Left ventricle myocardium superior (tissue), 1 donor: ENCODE measurements at places on chromosomes 7 and 10. TPM values are rescaled to one million over a fixed set of nuclear protein-coding genes. Genes with fewer than 3 reads are reported as not detected.

The ALKBH4 gene
- total RNA-seq = 4.5 TPM

The ELMO1 gene
- 13.0 TPM for total RNA-seq

The ITGA8 gene
- 0.82 TPM for total RNA-seq

The RBM48 gene
- 14.4 TPM for total RNA-seq

The ZNF746 gene
- 8.7 TPM for total RNA-seq

The VSTM2A gene
- not detected for total RNA-seq

The CRCP gene
- 22.5 TPM for total RNA-seq

- DNase-seq = no peak
These were observed 533.4 kb downstream of the NEBL start for GRCh38 chr10:20363684-20364083.

GRCh38 chr7:105707967-105708762 is 126.9 kb upstream of the EFCAB10 start:
- DNase-seq = no peak

DNA sequence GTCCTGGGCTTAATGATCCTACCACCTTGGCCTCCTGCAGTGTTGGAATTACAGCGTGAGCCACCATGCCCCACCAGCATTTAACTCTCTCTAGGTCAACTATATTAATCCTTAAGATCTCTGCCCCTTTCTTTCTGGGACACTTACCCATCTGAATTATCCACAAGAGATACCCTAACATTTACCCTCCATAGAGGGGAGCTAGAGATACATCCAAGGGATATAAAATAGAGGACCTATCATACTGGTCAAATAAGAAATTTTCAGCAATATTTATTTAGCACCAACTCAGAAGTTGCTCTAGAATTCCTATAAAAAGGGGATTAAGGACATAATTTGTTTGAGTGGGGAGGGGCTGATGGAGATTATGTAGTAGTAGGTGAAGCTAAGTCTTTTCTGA is 96.5 kb downstream of the OTUD1 start:
- DNase-seq = no peak

DNA sequence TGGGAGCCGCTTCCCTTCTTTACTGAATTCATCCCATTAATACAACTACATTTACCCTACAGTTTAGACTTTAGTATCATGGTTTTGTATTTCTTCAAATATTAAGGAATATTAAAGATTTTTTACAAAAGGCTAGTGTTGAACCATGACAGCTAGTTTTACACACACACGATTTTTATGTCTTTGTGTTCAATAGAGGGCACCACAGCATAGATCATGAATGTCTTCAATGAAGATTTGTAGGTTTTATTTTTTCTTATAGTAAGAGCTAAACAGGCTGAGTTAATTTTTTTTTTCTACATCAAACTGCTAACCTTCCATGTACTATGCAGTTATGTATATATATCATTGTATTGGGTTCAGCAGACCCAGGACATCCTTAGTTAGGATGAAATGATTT is 76.9 kb downstream of the SNX10 start:
- no peak for DNase-seq

GRCh38 chr7:3028071-3028757 is 15.5 kb downstream of the CARD11 start:
- DNase-seq = no peak

- DNase-seq = no peak
These were observed 809.5 kb downstream of the GRID1 start for GRCh38 chr10:85557077-85557476.

- no peak for DNase-seq
These were observed 1469.5 kb upstream of the CELF2 start for GRCh38 chr10:9547936-9548904.

GRCh38 chr10:110192552-110192951 is 14.9 kb upstream of the MXI1 start:
- no peak for DNase-seq

DNA sequence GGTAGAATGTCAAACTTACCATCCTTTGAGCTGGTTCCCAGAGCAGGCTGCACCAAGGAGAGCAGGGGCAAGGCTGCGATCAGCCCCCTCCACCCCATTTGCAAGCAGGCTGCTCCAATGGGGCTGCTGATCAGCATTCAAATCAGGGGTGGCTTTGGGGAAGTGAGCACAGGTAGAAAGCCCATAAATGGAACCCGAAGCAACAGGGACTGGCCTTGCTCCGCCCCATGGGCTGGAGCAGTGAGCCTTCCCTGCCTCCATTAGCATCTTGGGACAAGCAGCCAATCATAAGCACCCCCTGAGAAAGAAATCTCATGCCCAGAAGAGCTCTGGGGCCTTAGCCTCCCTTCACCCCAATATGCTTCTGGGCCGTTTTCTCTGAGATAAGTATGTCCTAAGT is 4.0 kb upstream of the PKD1L1 start:
- DNase-seq = no peak

DNA sequence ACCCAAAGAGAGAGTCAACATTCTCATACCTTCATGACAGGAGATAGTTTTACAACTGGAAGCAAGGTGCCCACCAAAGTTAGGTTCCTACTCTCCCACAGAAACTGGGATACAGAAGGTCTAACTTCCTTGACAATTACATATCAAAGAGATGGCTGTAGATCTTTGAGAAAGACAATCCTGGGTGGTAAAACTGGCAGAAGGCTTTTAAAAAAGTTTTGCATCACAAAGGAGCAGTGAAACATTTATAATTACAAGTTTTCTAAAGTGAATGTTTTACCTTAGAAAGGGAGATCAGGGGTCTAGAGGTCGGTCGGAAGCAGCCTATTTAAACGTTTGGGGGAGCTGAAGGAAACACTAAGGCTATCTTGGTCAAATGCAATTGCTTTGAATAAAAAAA is 166.6 kb upstream of the STEAP1 start:
- no peak for DNase-seq
